Caco-2 (cell line): ENCODE measurements at places on chromosomes 7 and 10. TPM values are rescaled to one million over a fixed set of nuclear protein-coding genes. Genes with fewer than 3 reads are reported as not detected.

MBLAC1 gene
- 3.2 and 3.7 TPM in 2 replicates for total RNA-seq

TMEM229A gene
- 0.50 and 0.88 TPM in 2 replicates for total RNA-seq

GPR22 gene
- total RNA-seq, result not detected in 2 replicates

DNA sequence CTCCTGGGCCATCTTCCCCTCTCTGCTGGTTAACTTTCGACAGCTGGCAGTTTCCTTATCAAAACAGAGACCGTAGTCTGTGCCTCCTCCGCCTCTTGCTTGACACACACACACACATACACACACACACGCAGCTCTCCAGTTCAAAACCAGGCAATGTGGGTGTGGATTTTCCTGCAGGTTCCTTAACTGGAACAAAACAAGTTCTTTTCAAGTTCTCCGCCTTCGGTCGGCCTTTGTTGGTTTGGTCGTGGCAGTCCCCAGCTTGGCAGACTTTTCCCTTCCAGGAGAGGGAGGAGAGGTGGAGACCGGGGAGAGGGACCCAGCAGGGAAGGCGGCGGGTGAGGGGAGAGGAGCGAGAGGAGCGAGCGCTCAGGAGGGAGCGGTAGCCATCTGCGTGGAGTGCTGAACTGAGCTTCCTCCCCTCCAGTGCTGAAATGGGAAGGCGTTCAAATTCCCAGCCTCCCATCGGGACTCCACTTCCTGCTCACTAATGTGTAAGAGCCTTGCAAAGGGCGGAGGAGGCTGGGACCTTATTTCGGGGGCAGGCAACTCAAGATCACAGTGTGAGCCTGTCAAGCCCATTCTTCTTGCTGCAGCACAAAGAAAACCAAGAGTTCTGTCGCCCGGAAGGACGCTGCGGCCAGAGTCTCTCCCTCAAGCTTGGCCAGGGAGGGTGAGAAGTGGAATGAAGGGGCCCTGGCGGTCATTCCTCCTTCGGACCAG, 120.6 kb downstream of the PRPF18 start:
- H3K27ac ChIP-seq, result peak overlapping the region; percentile 95

DNA sequence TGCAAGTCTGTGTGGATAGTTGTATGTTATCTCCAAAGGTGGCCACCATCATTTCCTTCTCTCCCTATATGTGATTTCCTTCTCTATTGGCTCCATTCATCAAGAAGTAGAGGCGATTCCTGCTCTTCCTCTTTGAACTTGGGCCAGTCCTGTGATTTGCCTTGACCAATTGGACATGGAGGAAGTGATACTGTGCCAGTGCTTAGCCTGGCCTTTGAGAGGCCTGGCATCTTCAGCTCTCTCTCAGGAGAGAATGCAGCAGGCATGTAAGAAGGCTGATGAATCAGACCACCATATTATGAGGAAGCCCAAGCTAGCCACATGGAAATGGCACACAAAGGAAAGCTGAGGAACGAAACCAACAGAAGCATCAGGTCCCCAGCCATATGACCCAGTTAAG, 195.0 kb upstream of the SVIL start:
- H3K27ac ChIP-seq, result no peak overlapping the region
- H3K4me1 ChIP-seq, result peaks cover 13% of the 10 kb centered on the region
- H3K27me3 ChIP-seq, result no peaks in the 10 kb centered on the region

GRCh38 chr10:132500781-132501415, 36.7 kb upstream of the INPP5A start:
- H3K4me1 ChIP-seq, result no peaks in the 10 kb centered on the region
- no peak overlapping the region for H3K4me3 ChIP-seq

- no peaks in the 10 kb centered on the region for H3K27me3 ChIP-seq
- H3K36me3 ChIP-seq, result no peaks in the 10 kb centered on the region
- no peak overlapping the region for H3K27ac ChIP-seq
- no peak for DNase-seq
- peaks cover 5% of the 10 kb centered on the region for H3K4me1 ChIP-seq
- no peak overlapping the region for H3K4me3 ChIP-seq
Measured at GRCh38 chr7:149816267-149816751, 21.9 kb upstream of the ZNF862 start.

- H3K4me1 ChIP-seq, result no peaks in the 10 kb centered on the region
- no peak overlapping the region for H3K27ac ChIP-seq
- no peaks in the 10 kb centered on the region for H3K36me3 ChIP-seq
- no peak for DNase-seq
- H3K27me3 ChIP-seq, result no peaks in the 10 kb centered on the region
Measured at GRCh38 chr10:127523476-127523875, 25.6 kb upstream of the NPS start.

GRCh38 chr7:126940723-126941307, 311.9 kb downstream of the GRM8 start:
- no peak overlapping the region for H3K27ac ChIP-seq
- no peaks in the 10 kb centered on the region for H3K36me3 ChIP-seq
- DNase-seq, result no peak
- H3K4me1 ChIP-seq, result no peaks in the 10 kb centered on the region
- no peaks in the 10 kb centered on the region; the same call in 1 of the 2 replicates for H3K27me3 ChIP-seq
- no peak overlapping the region for H3K4me3 ChIP-seq
